ENCODE measurements at places on chromosomes 11 and 22.

- DNase-seq: no peak
Measured at GRCh38 chr11:19729141-19729540, 16.5 kb downstream of the NAV2 start.

DNA sequence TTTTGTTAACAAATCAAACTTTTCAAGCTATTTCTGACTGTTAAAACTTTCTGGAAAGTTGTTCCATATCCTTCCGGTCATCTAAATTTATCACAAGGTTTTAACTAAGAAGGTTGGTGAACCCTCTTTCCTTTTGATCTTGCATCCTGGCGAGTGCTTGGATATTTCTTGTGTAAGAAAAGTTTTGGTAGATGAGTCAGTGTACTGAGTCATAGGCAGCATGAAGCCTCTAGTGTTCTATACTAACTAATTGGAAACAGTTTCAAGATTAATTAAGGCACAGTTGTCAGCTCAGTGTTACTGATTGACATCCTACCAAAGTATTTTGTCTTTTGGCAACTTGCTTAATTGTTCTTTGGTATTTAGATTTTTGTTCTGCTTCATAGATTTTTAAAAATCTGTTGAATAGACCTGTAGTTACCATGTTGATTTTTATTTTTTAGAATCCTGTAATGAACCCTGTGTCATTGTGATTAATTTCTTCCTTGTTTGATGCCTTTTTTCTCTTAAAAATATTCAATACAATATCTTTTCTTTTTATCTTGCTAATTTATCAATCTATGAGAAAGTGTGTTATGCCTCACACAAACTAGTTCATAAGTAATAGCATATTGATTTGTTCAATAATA, 38.0 kb downstream of the METTL15 start:
- DNase-seq: no peak

- peak; percentile 25 for DNase-seq
Measured at GRCh38 chr11:11978792-11979487, 29.5 kb downstream of the DKK3 start.

GRCh38 chr11:86374586-86374985, at the start of gene CCDC81:
Gene CCDC81, plus strand, starts transcription at chr11:86374887. Its CDS starts 277 bp downstream, at chr11:86375164.
- peak; percentile 42 for DNase-seq

DNA sequence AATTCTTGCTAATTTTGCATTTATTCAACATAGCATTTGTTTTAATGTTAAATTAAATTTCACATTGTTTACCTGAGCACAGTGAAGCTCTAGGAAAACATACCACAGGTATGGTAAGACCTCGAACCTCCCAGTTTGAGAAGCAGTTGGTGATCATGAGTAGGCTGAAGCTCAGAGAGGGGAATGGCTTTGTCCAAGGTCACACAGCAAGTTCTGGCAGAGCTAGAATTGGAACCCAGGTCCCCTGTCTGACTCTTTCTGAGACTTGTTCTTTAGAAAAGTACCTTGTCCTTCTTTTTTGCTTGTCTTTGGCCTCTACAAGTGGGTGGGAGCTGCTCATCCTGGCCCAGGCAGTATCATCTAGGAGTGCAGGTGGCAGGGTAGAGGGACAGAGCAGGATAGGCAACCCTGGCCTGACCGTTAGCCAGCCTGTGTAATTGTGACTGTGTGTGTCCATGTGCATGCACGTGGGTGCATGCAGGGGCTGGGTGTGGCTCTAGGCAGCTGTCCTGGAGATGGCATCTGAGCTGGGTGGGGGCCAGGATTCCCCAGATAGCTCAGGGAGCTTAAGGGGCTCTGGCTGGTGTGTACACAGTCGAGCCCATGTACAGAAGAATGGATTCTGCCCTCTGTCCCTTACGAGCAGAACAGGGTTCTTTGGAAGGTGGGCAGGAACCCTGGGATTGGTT, 21.6 kb downstream of the PHLDB1 start:
- DNase-seq: no peak

GRCh38 chr11:6505577-6506240, 8.6 kb downstream of the DNHD1 start:
- no peak for DNase-seq

DNA sequence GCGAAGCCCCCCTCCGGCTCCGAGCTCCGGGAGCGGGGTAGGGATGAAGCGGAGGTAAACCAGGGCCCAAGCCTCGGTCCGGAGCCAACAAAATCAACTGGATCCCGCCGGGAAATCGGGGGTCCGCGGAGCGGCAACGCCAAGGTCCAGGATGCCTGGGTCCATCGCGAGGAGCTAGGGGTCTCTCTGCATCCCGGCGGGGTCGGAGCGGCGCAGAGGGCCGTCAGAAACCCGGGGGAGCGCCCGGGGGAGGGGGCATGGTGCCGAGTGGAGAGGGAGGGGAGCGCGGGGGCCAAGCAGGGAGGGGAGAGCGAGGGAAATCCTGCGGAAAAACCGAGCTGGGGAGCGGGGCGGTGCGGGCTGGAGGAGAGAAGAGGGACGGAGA, 51.8 kb downstream of the SLC22A12 start:
- DNase-seq: no peak

- no peak for DNase-seq
Measured at GRCh38 chr11:111960916-111961315, 23.8 kb downstream of the DIXDC1 start.

DNA sequence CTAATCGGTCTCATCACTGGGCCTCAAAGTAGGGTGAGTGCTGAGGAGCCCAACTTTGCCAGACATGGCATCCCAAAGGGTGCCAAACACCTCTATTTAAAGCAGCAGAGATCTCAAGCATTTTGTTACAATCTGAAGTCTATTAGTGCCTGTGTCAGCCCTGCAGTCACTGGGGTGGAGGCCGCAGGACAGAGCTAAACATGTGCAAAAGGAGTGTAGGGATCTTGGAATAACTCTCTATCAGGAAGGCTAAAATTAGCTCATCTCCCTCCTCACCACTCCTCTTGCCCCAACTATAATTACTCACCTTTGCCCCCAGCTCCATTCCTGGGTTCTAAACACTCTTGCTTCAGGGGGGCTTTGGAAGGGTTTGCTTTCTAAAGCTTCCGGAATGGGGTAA, 87.5 kb downstream of the TIMP3 start:
- no peak for DNase-seq

GRCh38 chr11:12962306-12962705, 46.8 kb upstream of the RASSF10 start:
- DNase-seq: no peak

DNA sequence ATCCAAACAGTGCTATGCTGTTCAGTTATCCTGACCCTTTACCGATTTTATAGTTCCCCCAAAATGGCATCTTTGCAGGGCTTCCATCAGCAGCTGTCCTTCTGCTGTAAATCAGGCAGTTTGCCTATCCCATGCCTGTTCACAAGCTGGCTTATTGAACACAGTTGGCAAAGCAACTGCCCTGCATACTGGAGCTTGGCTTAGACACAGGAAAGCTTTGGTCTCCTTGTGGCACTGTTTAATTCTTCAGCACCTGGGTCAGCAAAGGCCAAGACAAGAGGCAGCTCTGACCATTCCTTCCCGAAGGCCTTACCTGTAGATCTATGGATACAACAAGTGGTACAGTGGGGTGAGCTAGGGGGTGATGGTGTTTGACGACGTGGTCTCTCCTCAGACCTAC, 32.2 kb downstream of the TSPAN18 start:
- no peak for DNase-seq

DNA sequence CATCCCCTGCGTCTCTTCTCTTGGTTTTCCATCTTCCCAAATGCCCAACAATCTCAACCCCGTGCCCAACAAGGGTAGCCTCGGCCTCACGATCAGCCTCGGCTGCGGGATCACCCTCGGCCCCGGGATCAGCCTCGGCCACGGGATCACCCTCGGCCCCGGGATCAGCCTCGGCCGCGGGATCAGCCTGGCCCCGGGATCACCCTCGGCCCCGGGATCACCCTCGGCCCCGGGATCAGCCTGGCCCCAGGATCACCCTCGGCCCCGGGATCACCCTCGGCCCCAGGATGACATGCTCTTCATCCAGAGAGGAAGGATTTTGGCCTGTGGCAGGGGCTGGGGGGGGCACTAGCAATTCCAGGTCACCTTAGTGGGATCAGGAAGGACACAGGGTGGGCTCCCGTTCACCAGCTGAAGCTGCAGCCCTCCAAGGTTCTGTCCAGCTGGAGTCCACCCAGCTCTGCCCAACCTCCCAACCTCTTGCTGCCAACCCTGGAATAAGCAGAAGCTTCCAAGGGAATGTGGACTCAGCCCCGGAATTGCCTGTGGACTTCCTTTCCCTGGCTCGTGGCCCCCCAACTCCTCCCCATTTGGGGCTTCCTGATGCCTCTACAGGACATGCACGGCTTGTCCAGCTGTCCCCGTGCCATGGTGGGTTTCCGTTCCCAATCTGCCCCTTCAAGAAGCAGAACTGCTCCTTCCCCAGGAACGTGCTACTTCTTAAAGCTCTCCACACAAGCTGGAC, 6.2 kb downstream of the ALG12 start:
- no peak for DNase-seq

DNA sequence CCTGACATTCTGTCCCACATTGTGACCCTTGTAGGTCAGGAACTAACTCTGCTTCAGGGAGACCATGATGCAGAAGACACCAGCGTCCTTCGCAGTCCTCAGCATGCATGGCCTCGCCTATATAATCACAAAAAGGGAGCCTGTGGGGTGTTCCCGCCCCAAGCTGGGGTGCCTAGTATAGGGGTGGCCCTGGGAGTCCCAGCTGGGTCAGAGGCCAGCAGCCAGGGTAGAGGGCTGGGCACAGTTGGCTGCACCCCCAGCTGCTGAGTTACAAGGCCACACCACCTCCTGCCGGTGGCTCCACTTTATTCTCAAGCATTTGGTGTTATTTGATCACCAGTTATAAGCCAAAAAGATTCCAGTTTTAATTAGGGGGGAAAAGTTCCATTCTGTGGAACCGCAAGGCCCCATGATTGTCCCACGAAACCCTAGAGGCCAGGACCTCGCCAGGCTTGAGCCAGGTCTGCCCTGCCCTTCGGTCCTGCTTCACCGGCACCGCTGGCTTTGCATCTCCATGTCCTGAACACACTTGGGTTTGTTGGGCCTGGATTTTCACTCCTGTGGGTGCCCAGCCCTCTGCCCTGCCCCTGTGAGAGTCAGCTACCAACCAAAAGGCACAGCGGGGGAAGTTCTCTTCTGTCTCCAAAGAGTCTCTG, 15.0 kb upstream of the GNB1L start:
- peak; percentile 0 for DNase-seq

DNA sequence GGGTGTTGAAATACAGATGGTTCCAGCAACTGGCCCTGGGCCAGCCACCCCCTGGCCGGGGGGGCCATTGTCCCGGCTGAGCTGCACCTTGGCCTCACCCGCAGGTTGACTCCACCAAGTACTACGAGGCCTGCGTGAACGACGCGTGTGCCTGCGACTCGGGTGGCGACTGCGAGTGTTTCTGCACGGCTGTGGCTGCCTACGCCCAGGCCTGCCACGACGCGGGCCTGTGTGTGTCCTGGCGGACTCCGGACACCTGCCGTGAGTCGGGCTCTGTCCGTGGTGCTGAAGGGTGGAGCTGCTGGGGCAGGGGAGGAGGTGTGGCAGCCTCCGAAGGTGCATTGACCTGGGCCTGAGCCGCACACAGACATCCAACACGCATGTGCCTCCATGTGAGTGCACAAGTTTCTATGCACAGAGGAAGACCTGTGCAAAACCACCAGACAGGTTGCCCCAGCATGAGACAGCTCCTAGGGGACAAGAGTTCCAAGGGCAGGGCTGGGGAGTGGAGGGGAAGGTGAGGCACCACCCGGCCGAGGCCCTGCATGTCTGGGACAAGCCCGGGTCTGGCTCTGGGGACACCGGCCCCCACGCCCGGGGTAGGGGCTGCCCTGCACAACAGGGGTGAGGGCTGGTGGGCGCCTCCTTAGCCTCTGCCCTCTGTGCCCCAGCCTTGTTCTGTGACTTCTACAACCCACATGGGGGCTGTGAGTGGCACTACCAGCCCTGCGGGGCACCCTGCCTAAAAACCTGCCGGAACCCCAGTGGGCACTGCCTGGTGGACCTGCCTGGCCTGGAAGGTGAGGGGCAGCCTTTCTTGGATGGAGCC, 16.1 kb downstream of the MUC5B start:
- peak; percentile 56 for DNase-seq

GRCh38 chr11:134047586-134047999, 21.3 kb upstream of the JAM3 start:
- DNase-seq: peak; percentile 27

DNA sequence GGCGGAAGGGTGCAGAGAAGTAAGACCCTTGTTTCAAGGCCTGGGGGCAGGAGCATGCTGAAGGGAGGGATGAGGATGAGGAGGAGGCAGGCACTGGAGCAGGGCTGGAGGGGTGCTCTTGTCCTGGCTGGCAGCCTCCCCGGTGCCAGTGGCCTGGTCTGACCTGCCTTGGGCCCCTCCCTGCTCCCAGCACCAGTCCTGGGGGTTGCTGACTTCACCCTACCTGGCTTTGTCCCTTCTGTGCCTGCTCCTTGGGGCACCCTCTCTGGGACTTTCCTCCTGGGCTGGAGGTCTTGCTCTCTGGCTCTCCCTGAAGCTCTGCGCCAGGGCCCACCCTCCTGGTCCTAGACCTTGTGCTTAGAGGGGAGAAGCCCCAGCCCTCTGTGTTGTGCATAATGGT, 4.7 kb upstream of the FLRT1 start:
- DNase-seq: peak; percentile 42

- DNase-seq: peak; percentile 69
Measured at GRCh38 chr22:38824585-38824984, 19.2 kb downstream of the NPTXR start.

GRCh38 chr11:1039481-1040427, 3.2 kb upstream of the MUC6 start:
- DNase-seq: peak; percentile 58

GRCh38 chr11:122002047-122002446, 114.0 kb downstream of the BLID start:
- no peak for DNase-seq

DNA sequence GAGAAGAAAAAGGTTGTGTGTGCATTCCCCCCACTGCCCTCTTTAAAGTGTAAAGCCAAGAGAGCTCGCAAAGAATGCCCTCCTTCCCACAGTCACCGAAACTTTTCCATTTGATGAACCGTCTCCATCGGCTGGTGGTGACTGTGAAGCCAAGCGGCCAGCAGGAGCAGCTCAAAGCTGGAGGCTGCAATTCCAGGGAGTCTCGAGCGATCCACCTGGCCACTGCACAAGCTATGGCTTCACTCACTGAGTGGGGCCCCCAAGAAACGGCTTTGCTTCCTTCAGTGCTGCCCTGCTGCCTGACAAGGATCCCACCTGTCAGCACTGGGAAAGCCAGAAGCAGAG, 117.7 kb downstream of the ABTB2 start:
- no peak for DNase-seq

- DNase-seq: no peak
Measured at GRCh38 chr11:106398502-106399075, 321.1 kb downstream of the AASDHPPT start.

DNA sequence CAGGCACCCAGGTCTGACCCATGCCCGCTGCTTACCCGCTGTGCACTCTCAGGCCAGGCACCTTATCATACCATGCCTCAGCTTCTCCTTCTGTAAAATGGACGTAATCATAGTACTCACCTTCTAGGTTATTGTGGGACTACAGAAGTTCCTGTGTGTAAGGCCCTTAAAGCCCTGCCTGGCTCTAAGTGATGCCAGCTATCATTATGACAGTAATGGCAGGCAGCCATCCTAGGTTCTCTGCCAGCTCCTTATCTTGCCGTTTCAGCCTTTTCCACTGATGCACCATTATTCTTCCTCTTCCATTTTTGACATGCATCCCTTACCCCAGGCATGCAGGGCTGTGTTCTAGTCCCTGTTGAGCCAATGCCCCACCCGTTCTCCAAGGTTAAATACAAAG, 57.9 kb downstream of the DBX1 start:
- DNase-seq: no peak

GRCh38 chr11:123454060-123454651, 24.1 kb downstream of the GRAMD1B start:
- DNase-seq: no peak

All from thyroid gland (tissue), 4 donors.